Tongue (tissue), 3 donors: ENCODE measurements at places on chromosomes 12 and 14. TPM values are rescaled to one million over a fixed set of nuclear protein-coding genes. Genes with fewer than 3 reads are reported as not detected.

The CLEC4E gene
- total RNA-seq, result not detected

The TMEM179 gene
- 0.72 TPM for total RNA-seq

The LTB4R gene
- 8.8 TPM for total RNA-seq

The DBX2 gene
- total RNA-seq, result 0.21 TPM

The JDP2 gene
- 54.7 TPM for total RNA-seq

The PCNX4 gene
- total RNA-seq, result 81.1 TPM

The CLMN gene
- total RNA-seq, result 8.5 TPM

The IFT43 gene
- 22.0 TPM for total RNA-seq

The PLEK2 gene
- 4.1 TPM for total RNA-seq

The ADGRD1 gene
- total RNA-seq, result 16.4 TPM

The ASCL4 gene
- not detected for total RNA-seq

The RPGRIP1 gene
- 0.41 TPM for total RNA-seq

The TGFB3 gene
- total RNA-seq, result 69.4 TPM

The NR1H4 gene
- total RNA-seq, result 0.92 TPM

The RNASE7 gene
- 1.2 TPM for total RNA-seq

The P2RX2 gene
- not detected for total RNA-seq

The CLEC7A gene
- 3.6 TPM for total RNA-seq

The RDH16 gene
- 1.3 TPM for total RNA-seq

The PPM1H gene
- 4.5 TPM for total RNA-seq

The ZDHHC17 gene
- total RNA-seq, result 88.0 TPM

The CPSF2 gene
- total RNA-seq, result 36.5 TPM

The WNT1 gene
- total RNA-seq, result not detected

The HSPB8 gene
- 150 TPM for total RNA-seq

The SDR9C7 gene
- total RNA-seq, result 0.51 TPM

The DLGAP5 gene
- total RNA-seq, result 12.6 TPM

The IL22 gene
- total RNA-seq, result not detected

The FAM181A gene
- 0.31 TPM for total RNA-seq

The TAS2R42 gene
- total RNA-seq, result not detected

The SDS gene
- total RNA-seq, result not detected

The ASCL1 gene
- not detected for total RNA-seq

The CRIP2 gene
- total RNA-seq, result 202 TPM

The CABP1 gene
- 0.51 TPM for total RNA-seq

The SMCO2 gene
- not detected for total RNA-seq

The SIRT4 gene
- 5.0 TPM for total RNA-seq

The RNFT2 gene
- total RNA-seq, result 1.0 TPM

The KRT6C gene
- 19.3 TPM for total RNA-seq

The SMIM41 gene
- 0.82 TPM for total RNA-seq

The TSPAN8 gene
- 0.51 TPM for total RNA-seq

The KCNA5 gene
- total RNA-seq, result 3.7 TPM

The B3GNT4 gene
- 0.41 TPM for total RNA-seq

The CHMP4A gene
- total RNA-seq, result 47.6 TPM

The TAS2R8 gene
- not detected for total RNA-seq
